ENCODE measurements at places on chromosomes 5 and 9.

GRCh38 chr5:78677777-78678668 lies 29.5 kb upstream of the LHFPL2 start:
- DNase-seq, result peak; percentile 99

- DNase-seq, result no peak
These were observed 48.0 kb downstream of the GABRB2 start for GRCh38 chr5:161498531-161498930.

DNA sequence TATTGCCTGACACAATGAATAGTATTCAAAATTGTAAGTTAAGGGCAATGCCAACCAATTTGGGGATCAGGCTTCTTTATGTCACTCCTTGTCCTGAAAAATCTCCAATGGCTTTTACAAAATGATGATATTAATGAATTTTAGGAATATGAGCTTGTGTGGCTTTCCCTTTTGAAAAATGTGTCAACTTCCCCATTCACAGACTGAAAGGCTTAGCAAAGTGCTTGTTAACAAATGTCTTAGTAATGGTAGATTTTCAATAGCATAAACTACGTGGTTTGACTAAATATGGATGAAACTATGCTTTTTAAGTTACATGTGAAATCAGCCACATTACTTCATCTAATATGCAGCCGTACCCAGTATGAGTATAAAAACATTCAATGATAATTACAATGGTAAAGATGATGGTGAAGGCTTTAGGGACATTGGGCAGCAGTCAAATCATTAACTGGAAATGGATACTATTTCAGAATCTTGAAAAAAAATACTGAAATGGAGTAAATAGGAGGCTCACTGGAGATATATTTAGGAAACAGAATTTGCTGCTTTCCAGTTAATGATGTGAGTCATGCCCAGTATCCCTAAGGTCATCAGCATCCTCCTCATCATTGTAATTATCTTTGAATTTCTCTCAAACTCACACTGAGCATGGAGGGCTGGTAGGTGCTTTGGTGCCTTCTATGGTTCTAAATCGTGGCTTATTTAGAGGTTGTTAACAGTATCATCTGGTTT lies 113.3 kb upstream of the ZNF608 start:
- no peak for DNase-seq

DNA sequence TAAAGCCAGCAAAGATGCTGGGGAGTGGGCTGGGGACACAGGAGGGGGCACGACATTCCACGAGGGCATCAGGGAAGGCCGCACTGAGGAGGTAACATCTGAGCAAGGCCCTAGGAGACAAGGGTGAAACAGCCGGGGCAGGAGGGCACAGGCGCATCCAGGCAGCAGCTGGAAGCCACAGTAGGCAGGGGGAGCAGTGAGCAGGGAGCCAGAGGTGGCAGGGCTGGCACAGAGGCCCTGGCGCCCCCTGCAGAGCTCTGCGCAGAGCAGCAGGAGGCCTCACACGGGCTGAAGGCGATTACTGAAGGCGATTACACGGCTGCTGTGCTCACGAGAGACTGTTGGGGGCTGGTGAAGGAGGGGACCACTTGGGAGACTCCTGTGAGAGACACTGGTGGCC lies 15.4 kb downstream of the LMAN2 start:
- no peak for DNase-seq

DNA sequence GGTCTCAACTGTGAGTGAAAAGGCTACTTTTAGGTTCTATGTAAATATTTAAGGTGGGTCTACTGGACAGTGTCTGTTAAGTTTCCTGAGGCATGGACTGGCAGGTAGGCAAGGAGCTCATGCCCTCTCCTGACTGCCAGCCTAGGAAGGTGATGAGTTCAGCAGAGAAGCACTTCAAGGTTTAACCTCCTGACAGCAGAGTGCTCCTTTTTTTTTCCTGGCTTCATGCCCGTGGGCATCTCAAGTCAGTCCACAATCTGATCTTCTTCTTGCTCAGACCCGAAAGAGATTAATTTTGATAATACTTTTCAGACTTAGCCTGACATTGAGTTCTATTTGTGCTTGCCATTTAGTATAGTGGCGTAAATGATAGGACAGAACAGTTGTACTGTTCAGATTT lies 241.9 kb upstream of the NREP start:
- no peak for DNase-seq

- DNase-seq, result no peak
These were observed 102.0 kb upstream of the FSTL4 start for GRCh38 chr5:133714161-133714915.

DNA sequence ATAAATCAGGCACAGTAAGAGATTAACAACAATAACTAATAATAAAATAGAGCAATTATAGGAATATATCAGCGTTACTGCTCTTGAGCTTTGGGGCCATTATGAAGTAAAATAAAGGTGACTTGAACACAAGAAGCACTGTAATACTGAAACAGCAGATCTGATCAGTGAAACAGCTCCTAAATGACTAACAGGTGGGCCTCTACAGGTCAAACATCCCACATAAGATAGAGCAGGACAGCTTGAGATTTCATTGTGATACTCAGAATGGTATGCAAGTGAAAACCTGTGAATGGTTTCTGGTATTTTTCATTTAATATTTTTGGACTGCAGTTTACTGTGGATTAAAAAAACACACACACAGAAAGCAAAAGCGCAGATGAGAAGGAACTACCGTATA lies 24.0 kb upstream of the MAP3K1 start:
- no peak for DNase-seq

DNA sequence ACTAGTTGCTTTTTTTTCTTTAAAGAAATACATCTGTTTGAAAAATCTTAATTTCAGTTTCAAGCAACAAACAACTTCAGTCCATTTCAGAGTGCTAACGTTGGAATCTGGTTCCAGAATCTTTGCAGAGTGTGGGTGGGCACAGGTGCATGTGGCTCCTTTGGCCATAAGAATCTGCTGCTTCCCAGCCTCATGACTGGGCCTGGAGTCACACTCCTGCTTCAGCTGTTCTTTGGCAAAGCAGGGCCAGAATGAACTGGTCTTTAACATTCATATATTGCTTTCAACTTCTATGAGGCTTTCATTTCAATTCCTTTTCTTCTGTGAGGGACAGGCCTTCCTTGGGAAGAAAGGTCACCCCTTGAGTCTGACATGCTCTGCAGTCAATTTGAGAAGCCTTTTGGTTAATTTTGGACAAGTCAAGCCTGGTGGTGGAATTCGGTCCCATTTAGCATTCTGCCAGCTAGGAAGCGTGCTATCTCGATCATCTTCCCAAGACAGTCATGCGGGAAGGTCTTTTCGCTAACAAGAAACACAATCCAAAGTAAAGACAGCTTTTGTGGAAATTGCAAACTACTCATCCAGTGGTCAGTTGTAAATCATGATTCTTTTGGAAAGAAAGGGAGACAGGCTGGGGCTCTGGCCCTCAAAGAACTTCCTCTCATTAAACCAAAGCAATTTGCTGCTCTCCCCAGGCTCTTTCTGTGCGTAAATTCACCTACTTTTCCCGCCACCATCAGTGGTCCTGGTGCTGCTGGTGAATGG lies 55.2 kb downstream of the SLC1A3 start:
- DNase-seq, result peak; percentile 57

- peak; percentile 80 for DNase-seq
These were observed 303.5 kb downstream of the PLK2 start for GRCh38 chr5:58156361-58156760.

DNA sequence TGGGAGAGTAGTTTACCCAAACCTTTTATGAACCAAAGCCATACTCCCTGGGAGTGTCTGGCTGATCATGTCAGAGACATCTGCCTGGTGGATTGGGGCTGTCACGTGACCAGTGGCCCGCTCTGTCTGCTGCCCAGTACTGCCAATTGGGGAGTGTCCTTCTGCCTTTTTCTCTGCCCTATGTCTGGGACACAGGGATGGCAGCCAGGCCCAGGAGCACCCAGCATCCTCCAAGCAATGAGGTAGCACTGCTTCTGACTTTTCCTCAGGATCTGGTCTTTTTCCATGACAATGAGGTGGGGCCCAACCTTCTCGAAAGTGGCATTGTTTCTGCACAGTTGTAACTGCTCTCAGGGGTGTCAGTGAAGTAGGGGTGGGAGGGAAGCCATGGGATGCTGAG lies 21.8 kb downstream of the DAPK1 start:
- DNase-seq, result no peak

DNA sequence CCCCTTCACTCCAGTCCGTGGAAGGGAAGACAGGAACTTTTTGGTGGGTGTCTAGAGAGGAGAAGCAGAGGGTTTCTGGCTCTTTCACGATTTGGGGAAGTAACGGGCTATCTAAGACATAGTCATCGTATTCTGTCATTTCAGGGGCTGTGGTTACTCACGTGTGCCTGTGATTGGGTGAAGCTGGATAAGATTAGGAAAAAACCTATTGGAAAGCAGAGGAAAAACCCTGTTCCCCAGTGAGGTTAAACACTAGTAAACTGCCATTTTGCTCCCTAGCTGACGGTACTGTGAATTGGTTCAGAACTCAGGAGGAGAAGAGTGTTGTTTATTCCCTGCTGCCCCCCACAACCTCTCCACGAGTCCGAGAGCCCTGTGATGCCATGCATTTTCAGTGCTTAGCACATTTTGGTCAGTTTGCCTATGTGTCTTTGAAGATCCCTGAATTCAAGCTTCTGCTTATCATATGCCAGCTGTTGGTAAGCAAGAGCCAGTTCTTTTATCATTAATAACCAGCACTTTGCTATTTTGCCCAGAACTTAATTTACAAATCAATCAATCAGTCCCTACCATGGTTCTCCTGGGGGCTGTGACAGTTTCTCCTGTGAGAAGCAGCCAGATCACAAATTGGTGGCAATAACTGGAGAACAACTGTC lies 45.1 kb upstream of the ROR2 start:
- DNase-seq, result no peak
